LNCaP clone FGC (cell line): ENCODE measurements at places on chromosomes 6 and 20.

DNA sequence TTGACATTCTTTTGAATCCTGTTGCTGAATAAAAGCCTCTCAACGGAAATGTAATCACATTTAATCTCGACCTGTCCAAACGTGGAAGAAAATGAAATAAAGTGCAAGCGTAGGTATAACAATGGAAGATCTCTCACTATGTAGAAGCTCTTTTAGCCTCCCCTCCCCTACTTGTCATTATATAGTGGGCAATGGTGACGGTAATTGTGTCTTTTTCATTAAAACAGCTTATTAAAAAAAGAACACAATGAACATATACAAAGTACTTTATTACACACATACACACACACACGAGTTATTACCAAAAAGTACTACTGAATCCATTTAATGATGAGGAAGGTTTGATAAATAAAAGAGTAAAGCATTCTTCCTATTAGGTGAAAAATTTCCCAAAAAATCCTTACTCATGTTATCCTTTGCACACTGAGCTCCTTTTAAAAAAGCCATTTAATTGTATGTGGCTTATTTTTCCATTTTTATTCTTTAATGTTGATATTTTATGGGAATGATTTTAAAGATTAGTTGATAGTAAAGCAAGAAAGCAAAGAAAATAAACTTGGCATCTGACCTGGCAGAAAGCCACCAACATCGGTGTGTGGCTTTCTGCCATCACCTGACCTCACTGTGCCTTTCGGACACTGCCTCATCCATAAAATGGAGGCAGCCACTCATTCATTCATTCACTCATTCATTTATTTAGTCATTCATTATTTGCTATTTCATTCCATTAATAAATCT, 493 bp upstream of the SGK1 start:
- DNase-seq, result peak; percentile 32

DNA sequence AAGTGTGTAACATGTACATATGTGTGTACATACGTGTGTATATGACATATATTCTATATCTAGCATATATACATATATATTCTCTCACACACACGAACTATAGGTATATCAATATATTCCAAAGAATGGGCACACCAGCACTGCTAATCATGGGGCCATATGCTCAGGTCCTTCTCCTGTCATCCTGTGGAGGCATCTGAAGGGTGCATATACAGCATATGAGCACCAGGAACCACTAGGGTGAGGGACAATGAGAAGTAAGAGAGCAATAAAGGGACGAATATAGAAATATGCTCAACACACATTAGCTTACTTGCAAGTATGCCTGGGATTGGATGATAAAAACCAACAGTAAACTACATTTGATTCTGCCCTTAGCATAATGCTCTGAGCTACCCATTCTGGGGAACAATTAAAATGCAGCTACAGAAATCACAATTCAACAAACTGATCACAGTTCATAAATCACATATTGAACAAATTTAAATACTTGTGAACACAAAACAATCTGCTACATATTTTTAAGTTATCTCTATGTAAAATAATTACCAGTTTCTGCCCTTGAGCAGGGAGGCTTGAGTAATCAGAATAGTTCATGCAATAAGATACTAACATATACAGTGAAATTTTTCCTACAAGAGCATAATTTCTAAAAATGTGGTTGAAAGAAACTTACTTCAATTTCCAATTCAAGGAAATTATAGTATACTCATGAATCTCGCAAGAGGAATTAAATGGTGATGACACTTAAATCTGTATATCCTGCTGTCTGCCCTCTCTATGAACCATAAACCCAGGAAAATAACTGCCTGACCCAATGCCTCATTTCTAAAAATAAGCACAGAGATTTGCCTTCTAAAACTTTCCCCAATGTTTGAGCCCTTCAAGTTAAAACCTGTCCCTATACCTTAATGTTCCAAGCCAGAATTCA, 272.2 kb upstream of the THEMIS start:
- DNase-seq, result no peak

DNA sequence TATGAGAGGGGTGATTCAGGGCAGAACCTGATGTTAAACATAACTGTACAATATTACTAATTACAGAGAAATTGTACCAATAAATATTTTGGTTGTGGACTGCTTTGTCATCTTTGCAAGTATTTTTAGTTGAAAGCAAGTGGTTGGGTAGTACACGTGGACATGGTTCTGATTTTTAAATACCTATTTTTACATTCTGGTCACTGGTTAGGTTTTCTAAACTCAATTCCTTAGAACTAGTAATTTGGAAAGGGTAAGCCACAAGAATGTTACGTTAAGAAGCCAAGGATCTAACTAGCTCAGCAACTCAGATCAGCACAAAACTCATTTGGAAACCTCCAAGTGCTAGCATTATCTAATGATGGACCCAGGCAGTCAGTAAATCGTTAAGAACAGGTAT, 2.7 kb downstream of the EPB41L2 start:
- DNase-seq, result no peak

DNA sequence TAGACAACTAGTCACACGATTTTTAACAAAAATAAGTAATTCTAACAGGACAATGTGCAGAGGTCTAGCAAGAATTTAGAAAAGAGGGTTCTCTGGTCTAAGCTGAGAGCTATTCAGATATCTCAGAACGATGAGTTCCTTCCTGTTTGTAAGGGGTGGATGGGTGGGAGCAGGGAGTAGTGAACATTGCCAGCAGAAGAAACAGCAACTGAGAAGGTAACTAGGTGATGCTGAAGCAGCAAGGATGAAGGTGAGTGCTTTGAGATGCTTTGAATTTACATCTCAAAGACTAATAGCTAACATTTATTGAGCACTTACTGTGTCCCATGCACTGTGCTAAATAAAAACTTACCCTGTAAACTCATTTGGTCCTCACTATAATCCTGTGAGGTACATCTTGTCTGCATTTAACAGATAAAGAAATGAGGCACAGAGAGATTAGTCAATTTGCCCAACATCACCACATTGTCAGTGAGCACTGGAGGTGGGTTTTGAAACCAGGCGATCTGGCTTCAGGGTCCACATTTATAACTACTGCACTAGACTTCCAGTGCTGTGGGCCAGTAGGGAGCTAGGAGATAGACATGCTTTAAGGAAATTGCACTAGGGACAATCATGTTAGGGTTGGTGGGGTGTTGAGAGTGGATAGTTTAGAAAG, 15.7 kb downstream of the BRD2 start:
- no peak for DNase-seq
